ENCODE measurements at places on chromosomes 16 and 17. TPM values are rescaled to one million over a fixed set of nuclear protein-coding genes. Genes with fewer than 3 reads are reported as not detected.

The ARL5C gene
- total RNA-seq: not detected

The CD300H gene
- total RNA-seq: not detected

The ALOX12 gene
- total RNA-seq: not detected

The DYNC1LI2 gene
- 132 TPM for total RNA-seq

The CISD3 gene
- 3.5 TPM for total RNA-seq

The CRHR1 gene
- total RNA-seq: not detected

The TEFM gene
- 4.6 TPM for total RNA-seq

The CACNG5 gene
- total RNA-seq: not detected

The KRT20 gene
- total RNA-seq: not detected

DNA sequence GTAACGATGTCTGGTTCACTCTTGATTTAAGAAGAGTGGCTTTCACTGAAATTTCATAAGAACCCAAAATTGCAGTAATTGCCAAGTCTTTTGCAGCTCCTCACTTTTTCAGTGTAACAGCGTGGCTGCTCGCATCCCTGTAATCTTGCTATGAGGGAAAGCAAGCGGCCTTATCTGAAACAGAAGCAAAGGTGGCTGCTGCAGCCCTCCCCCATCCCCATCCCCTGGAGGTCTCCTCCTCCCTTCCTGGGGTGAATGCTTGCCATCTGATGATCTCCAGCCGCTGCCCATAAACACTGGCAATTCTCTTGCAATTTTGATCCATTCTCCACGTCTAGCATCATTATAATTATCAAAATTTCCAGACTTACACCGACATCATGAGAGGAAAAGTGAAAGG lies 182.5 kb upstream of the ASIC2 start:
- no peak for DNase-seq

DNA sequence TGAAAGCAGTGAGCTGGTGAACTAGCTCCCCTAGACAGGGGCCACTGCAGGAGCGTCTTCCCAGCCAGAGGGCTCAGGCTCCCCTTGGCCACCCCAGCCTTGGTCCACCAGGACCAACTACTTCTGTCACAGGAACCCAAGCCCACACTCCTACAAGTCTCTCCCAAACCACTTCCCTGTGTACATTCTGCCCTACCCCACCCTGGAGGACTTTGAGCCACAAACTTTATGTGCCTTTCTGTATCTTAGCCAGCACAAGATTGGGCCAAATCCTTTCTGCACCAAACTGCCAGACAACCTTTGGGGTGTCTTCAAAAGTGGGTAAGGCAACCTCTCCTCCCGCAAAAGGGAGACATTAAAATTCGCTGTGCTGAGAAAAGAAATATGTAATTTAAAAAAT lies 31.6 kb downstream of the EFCAB5 start:
- DNase-seq: no peak

- no peak for DNase-seq
These were observed 550.1 kb downstream of the KCNJ18 start for GRCh38 chr17:22242472-22242871.

DNA sequence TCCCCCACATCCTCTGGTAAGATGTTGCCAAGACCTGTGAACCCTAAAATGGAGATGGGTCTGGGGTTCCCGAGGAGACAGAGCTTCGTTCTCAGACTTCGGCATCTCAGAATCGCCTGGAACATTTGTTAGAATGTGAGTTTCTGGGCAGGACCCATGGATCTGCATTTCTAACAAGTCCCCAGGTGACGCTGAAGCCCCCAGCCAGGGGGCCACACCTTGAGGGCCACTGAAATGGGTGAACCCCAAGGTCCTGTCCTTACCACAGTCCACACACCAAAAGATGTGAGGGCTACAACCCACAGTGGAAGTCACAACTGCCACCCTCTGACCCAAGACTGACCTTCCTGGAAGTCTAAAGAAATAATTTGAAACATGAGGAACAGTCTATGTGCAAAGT lies 14.0 kb downstream of the MPP3 start:
- no peak for DNase-seq

GRCh38 chr16:84090211-84090610 lies 26.5 kb downstream of the MBTPS1 start:
- no peak for DNase-seq

- DNase-seq: peak; percentile 88
These were observed 6.4 kb upstream of the LGALS3BP start for GRCh38 chr17:78986048-78986648.

DNA sequence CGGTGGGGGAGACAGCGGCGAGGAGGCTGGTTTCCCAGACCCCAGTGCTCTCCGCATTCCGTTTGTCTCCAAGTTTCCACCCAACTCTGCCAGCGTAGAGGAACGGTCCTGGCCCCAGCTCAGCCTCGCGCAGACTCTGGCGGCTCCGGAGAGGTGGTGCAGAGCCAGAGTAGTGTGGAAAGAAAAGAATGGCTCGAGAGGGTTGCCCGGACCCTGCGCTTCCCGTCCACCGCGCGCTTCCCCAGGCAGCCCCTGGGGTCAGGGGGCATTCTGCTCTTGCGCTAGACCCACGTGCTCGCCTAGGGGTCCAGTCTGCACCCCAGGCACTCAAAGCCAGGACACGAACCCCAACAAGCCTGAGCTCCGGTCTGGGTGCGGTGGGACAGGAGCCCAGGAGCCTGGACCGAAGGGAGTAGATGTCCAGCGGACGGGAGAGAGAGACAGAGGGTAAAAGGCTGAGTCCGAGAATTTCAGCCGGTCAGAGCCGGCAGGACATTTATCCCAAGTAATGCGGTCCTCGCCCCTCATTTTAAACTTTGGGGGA lies 3.8 kb downstream of the PMP22 start:
- peak; percentile 71 for DNase-seq

DNA sequence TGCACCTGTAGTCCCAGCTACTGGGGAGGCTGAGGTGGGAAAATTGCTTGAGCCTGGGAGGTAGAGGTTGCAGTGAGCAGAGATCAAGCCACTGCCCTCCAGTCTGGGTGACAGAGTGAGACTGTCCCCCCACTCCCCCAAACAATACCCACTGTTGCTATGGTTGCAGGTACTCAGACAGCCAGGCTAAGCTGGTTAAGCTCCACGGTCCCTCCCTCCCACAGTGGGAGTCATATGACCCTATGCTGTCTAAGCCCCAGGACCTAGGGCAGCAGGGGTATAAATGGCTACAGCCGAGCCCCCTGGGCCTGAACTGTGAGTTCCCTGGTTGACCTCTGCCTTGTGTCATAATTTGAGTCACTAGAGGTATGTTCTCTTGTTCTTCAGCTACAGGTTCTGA lies 15.9 kb upstream of the RPRML start:
- no peak for DNase-seq

DNA sequence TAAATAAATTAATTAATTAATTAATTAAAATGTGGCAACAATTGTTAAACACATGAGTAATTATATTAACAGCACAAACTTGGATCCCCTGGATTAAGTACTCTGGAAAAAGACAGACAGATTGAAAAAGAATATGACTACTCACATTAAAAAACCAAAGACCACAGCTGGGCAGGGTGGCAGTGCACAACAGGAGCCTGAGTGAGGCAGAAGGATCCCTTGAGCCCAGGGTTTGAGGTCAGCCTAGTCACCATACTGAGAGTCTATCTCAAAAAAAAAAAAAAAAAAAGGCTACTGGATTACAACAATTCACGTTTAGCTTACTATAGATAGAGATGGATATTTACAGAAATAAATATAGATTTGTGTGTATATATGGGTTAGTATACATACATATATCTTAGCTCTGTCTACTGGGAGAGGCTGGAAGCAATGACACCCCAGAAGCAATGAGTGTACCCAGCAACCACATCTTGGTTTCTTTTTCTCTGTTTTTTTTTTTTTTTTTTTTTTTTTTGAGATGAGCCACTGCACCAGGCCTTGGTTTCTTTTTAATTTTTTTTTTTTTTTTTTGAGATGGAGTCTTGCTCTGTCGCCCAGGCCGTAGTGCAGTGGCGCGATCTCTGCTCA lies 10.6 kb upstream of the SUZ12 start:
- DNase-seq: no peak

- DNase-seq: peak; percentile 58
These were observed 31.3 kb downstream of the ZCCHC14 start for GRCh38 chr16:87461466-87461991.

DNA sequence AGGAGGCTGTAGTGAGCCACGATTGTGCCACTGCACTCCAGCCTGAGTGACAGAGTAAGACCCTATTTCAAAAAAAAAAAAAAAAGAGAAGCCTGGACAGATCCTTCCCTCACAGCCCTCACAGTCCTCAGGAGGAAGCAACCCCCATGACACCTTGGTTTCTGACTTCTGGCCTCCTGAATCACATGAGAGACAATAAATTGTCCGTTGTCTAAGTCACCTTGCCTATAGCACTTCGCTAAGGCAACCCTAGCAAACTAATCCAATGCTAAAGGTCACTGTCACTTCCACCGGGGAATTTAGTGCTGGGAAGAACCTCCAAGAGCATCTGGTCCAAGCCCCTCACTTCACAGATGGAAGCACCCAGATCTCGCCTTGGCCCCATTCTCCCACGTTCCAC lies 18.9 kb upstream of the SLC39A11 start:
- DNase-seq: no peak

- no peak for DNase-seq
These were observed 9.1 kb downstream of the ATP6V0D1 start for GRCh38 chr16:67471758-67472384.

GRCh38 chr17:63533433-63534077 lies 10.4 kb downstream of the KCNH6 start:
- DNase-seq: no peak
